CD4-positive, alpha-beta T cell treated with Interleukin-4 for 4 hours (primary cell): ENCODE measurements at places on chromosomes 4 and X.

DNA sequence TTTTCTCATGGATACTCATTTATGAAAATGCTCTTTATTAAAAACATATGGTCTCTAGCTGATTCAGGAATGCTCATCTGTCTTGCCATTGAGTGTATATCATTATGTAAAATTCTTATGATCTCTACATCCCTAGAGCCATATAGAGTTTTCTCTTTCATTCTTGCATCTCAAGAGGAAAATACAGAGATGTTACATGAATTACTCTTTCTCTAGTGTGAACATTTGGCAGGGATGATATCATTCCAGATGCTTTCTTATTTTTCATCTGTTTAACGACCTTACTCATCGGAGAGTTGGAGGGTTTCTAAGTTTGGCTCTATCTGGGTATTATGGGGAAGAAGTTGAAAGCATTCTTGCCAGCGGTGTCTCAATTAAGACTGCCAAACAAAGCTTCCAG lies 202.9 kb upstream of the SLC7A11 start:
- no peak for DNase-seq

GRCh38 chr4:138475116-138475515 lies 233.0 kb upstream of the SLC7A11 start:
- DNase-seq = no peak

- no peak for DNase-seq
Measured at GRCh38 chr4:4427886-4428285, 41.0 kb downstream of the NSG1 start.

DNA sequence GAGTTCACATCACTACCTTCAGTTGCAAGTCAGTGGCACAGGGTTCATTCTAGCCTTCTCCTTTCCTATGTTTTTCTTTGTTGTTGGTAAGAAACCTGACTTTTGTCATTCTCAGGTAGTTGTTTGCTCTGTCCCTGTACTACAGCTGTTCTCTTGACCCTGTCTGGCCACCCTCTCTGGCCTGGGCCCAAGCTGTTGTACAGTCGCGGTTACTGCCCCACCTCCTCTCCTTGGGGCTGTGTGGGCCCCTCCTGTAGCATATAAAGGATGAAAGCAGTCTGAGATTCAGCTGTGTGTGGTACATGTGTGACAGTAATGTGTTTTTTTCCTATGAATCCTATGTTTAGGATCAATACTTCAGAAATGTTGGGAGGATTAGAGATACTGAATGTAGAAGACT lies 12.5 kb downstream of the MOB1B start:
- DNase-seq = no peak

DNA sequence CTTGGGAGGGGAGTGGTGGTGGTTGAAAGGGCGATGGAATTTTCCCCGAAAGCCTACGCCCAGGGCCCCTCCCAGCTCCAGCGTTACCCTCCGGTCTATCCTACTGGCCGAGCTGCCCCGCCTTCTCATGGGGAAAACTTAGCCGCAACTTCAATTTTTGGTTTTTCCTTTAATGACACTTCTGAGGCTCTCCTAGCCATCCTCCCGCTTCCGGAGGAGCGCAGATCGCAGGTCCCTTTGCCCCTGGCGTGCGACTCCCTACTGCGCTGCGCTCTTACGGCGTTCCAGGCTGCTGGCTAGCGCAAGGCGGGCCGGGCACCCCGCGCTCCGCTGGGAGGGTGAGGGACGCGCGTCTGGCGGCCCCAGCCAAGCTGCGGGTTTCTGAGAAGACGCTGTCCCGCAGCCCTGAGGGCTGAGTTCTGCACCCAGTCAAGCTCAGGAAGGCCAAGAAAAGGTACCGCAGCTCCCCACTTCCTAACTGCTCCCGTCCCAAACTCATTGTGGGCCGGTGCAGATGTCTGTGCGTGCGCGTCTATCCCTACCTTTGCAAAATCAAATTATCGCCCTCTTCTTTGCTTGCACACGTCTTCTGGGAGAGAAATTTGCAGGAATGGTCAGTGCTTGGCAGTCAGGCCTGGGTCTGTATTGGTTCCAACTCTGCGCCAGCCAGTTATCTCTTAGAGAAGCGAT lies 533 bp downstream of the IL15 start:
- peak; percentile 15 for DNase-seq

- no peak for DNase-seq
Measured at GRCh38 chr4:182486881-182487280, 243.7 kb downstream of the TENM3 start.

GRCh38 chr4:105058177-105058812 lies 88.4 kb upstream of the TET2 start:
- peak; percentile 25 for DNase-seq

DNA sequence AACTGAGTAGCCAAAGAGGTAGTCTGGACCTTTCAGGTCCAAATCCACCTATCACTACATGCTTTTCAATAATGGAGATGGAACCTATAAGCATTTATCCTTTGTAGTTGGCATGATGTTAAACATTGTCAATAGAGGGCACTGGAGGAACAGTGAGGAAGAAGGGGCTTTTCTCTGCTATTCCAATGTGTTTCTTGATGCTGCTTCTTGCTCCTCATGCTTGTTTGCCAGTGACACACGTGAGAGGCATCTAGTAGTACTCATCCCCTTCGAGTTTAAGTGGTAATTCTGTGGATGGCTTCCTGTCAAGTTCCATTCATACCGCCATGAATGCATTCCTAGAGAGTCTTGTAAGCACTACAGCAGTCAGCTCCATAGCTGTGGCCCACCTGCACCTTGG lies 84.0 kb downstream of the NAA11 start:
- no peak for DNase-seq

- DNase-seq = no peak
Measured at GRCh38 chrX:55201930-55202579, 18.1 kb upstream of the PAGE5 start.

- no peak for DNase-seq
Measured at GRCh38 chrX:23287191-23287725, 47.4 kb upstream of the PTCHD1 start.

GRCh38 chrX:119477812-119478232 lies 9.6 kb downstream of the SLC25A5 start:
- DNase-seq = no peak

- DNase-seq = no peak
Measured at GRCh38 chrX:38304010-38304409, 23.3 kb downstream of the RPGR start.

- DNase-seq = peak; percentile 59
Measured at GRCh38 chr4:153438916-153439756, 27.0 kb upstream of the TMEM131L start.

DNA sequence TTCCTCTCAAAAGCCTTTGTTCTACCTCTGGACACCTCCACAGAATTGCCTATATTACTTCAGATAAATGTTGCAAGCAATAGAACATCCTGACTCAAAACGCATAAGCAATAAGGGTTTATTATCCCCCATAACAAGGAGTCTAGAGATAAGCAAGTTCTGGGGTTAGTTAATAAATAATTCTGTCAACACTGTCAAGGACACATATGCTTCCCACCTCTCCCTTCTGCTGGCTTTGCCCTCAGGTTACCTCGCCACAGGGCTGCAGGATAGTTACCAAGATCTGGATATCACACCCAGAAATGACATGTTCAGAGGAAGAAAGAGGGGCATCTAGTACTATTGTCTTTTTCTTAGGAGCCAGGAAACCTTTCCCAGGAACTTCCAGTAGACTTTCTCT lies 14.0 kb upstream of the DUSP21 start:
- DNase-seq = no peak

GRCh38 chrX:27660878-27661277 lies 70.7 kb downstream of the DCAF8L2 start:
- no peak for DNase-seq

DNA sequence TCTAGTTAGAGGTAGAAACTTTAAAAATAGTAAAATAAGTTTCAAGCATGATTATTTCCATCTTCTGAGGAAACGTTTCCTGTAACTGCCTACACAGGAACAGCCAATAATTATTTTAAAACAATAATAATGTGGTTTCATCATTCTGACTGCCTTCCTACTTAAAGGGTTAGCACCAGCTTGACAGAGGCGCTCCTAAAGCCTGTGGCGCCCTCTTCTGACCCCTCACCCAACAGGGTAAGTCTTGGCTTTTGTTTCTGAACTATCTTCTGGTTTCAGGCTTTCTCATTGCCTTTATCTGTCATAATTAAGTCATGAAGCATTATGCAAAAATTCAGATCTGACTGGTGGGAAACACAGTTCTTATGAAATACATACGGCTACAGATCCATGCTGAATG lies 96.7 kb downstream of the ITM2A start:
- DNase-seq = peak; percentile 82

- no peak for DNase-seq
Measured at GRCh38 chr4:133096972-133097371, 52.1 kb upstream of the PCDH10 start.

DNA sequence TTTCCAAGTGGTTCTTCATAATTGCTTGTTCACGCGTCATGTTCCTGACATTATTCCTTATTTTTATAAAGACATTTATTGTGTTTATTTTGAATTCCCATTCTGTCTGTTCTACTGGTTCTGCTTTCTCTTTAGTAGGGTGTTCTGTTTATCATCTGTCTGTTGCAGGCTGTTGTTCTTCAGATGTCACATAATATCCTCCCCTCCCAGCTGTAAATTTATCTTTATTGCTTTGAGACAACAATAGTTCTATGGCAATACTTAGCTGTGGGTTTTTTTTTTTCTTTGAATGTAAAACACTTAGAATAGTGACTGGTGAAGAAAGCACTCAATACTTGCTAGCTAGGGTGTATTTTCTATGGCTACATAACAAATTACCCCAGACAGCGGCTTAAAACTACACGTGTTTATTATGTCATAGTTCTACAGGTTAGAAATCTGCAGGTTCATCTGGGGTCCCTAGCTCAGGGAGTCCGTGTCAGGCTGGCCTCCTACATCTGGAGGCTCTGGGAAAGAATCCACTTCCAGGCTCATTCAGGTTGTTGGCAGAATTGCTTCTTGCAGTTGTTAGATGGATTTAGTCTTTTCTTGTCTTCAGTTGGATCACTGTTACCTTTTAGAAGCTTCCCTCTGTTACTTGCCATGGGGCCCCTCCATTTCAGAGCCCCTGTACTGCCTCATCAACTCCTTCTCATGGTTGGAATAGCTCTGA lies 63.4 kb upstream of the ENPEP start:
- no peak for DNase-seq

DNA sequence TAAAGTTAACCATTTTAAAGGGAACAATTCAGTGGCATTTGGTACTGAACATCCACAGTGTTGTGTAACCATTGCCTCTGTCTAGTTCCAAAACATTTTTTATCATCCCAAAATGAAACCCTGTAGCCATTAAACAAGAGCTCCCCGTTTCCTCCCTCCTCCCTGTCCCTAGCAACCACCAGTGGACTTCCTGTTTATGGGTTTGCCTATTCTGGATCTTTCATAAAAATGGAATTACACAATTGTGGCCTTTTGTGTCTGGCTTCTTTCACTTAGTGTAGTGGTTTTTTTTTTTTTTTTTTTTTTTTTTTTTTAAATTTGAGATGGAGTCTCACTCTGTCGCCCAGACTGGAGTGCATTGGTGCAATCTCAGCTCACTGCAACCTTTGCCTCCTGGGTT lies 11.6 kb downstream of the RBMX2 start:
- no peak for DNase-seq
